ENCODE measurements at places on chromosomes 5 and 9. TPM values are rescaled to one million over a fixed set of nuclear protein-coding genes. Genes with fewer than 3 reads are reported as not detected.

GRCh38 chr5:154038261-154038706, 426 bp downstream of the FAM114A2 start:
- peak; percentile 69 for DNase-seq

GRCh38 chr9:69081261-69081660, 45.7 kb downstream of the FXN start:
- DNase-seq, result no peak

DNA sequence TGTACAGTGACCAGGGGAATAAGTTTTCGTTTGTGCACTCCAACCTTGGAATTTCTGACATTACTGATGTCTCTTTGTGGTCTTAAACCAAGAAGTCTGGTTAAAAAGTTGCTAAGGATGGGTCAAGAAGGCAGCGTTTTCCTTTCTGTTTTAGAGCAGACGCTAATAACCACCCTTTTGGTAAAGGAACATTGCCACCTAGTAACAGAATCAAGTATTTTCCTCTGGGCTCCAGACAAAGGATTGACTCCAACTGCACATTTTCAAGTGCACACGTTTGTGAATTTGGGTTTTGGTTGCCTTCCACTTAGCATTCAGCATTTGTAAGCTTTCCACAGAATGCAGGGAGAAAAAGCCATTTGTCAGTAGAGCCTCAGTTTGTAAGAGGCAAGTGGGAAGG, 22.2 kb upstream of the CEP78 start:
- peak; percentile 37 for DNase-seq

- no peak for DNase-seq
Measured at GRCh38 chr5:143533978-143534760, 130.7 kb upstream of the NR3C1 start.

DNA sequence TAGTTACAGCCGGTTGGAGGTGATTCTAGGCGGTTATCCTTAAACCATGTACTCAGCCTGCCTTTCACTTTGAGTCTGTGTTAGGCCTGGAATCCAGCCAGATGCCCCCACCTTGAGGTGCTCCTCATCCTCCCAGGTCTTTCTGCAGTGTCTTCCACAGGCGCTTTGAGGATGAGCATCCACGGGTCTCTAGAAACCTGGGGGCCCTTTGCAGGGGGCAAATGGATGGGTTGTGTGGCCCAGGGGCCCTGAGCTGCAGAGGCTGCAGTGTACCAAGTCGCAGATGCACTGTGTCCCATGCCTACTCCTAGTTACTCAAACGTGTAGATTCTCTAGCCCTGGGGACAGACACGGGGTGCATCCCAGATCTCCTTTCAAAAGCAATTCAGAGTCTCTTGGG, 242.1 kb upstream of the IRX1 start:
- DNase-seq, result no peak

- DNase-seq, result no peak
Measured at GRCh38 chr5:171432583-171433351, 13.3 kb downstream of the FGF18 start.

DNA sequence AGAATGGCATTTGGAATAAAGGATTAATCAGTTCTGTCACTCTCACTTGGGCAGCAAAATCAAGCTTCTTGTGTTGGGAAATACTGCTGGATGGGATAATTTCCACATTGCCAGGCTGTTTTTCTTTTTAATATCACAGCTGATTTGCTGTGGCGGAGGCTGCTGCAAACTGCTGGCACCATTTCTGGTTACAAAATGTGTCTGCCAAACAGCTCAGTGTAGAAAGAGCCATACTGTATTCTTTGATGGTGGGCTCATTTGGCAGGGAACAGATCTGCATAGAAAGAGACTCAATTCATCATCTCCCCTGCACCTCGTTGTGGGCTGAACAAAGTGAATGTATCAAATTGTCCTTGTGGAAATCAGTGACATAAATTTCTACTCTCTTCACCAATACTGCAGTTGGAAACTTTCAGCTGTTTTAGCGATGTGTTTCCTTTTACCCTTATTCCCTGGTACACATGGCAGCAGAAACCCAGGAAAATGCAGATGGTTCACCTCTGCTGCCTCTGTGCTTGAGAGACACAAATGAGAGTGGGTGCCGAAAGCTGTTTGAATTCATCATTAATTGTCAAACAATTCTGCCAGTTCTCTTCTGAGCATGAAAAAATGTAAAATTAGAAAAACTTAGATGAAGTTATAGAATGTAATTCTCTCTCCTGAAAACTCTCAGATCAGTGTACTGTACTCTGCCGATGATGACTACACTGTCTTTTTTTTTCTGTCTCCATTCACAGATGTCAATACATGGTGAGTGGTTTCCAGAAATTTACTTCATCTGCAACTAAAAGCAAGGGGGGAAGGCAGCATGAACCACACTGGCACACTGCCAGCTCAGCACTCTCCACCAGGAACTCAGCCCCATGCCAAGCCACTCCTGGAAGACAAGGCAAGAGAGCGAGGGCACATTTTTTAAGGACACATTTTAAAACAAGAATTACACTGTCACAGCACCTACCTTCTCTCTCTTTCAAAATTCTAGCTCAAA, 75.0 kb downstream of the HMHB1 start:
- DNase-seq, result peak; percentile 81

- DNase-seq, result peak; percentile 42
Measured at GRCh38 chr5:60387051-60387440, 312.9 kb downstream of the DEPDC1B start.

DNA sequence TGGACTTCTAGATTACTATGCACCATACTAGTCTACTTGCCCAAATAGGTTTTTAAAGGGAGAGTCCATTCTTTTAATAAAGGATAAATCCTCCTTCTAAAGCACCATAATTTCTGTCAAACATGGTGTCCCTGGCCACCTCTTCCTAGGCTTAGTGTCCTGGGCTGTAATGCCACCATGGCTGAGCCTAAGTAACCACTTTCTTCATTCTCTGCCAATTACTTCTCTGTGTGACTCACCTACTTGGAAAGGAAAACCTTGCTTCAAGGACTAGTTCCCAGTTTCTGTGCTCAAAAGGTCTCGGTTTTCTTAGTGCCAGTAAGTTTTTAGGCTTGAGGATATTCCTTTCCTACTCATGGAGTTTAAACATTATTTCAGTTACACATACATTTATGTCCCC, 273.4 kb downstream of the DENND1A start:
- no peak for DNase-seq

- no peak for DNase-seq
Measured at GRCh38 chr9:113632776-113633590, 169.5 kb downstream of the RGS3 start.

GRCh38 chr9:99411068-99411467, 189.0 kb downstream of the SEC61B start:
- no peak for DNase-seq

GRCh38 chr5:16773991-16774390, 157.2 kb upstream of the RETREG1 start:
- DNase-seq, result no peak

- DNase-seq, result no peak
Measured at GRCh38 chr9:108910914-108911313, 23.0 kb downstream of the ELP1 start.

- DNase-seq, result no peak
Measured at GRCh38 chr5:81017320-81017719, 57.2 kb downstream of the RASGRF2 start.

DNA sequence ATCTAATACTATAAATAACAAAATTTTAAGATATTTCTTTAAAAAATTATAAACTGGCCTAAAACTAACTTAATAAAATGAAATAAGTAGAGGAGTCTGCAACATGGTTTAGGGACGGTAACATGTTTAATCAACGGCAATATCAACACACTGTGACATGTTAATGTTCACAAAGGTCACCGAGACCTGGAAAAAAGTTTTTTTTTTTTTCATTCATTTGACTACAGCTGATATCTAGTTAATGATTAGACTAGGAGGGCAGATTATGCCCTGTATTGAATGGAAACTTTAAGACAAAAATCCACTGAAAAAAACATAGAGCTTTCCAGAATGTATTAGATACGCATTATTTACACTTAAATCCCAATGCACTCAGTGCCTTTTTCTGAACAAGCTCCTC, 67.0 kb upstream of the CDK5RAP2 start:
- no peak for DNase-seq

- no peak for DNase-seq
Measured at GRCh38 chr5:8953911-8954438, 591.9 kb downstream of the SEMA5A start.

DNA sequence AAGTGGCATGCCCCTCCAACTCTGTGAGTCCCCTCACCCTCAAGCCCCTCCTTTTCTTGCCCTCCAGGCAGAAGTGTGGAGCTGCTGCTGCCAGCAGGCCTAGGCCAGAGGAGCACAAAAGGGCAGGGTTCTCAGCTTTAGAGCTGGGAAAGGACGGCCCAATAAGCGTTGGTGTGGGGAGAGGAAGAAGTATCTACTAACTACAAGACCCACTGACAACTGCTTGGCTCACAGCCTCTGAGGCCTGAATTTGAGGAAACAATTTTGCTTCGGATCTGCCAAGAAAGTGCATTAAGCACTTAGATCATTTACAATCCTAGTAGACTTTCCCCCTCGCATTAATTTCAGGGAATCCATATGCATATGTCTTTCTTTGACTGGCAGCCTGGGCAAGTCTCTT, 179.4 kb downstream of the SNX18 start:
- DNase-seq, result peak; percentile 87

- no peak for DNase-seq
Measured at GRCh38 chr5:169100735-169101075, 200.2 kb downstream of the SLIT3 start.

- peak; percentile 12 for DNase-seq
Measured at GRCh38 chr9:97786341-97786740, 66.7 kb upstream of the FOXE1 start.

DNA sequence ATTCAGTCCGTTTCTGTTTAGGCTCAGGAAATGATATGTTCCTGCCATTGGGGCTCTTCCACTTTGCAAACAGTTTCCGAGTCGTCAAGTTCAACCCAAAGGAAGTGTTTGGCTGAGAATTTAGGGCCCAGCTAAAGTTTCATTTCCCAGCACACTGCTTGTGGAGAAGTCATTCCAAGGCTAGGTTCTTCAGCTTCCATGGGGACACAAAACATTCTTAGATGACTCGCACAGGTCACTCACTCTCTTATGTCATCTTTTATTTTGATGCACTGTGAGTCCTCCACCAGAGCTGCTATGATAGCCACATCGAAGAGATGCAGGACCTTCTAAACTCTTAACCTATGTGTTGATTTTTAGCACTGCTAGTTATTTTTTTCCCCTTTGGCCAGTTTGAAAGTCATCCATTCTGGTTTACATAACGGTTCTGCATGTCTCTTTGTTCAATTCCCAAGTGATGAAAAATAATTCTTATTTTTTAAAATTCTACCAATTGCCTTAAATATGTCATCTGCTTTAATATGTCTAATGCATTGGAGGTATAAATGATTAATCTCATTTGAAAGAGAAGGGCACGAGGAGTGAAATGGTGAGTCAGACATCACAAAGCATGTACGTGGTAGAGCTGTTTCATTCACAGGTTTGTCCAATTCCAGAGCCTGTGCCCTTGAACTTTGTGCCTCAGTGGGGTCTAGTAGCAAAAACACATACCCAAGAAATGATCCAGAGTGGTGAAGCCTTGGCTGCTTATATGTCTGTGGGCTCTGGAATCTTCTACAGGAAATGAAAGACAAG, 84.3 kb downstream of the ZNF462 start:
- DNase-seq, result no peak

- DNase-seq, result no peak
Measured at GRCh38 chr5:141771031-141771430, 89.0 kb upstream of the ARAP3 start.

- no peak for DNase-seq
Measured at GRCh38 chr5:148343046-148343407, 7.7 kb downstream of the SPINK9 start.

GRCh38 chr9:37035648-37036370, 1.7 kb upstream of the PAX5 start:
- peak; percentile 49 for DNase-seq

- DNase-seq, result no peak
Measured at GRCh38 chr9:111481885-111482636, 2.1 kb downstream of the ECPAS start.

- no peak for DNase-seq
Measured at GRCh38 chr5:33841891-33842290, 49.9 kb downstream of the ADAMTS12 start.

- DNase-seq, result no peak
Measured at GRCh38 chr9:127285965-127286364, 21.4 kb downstream of the GARNL3 start.

DNA sequence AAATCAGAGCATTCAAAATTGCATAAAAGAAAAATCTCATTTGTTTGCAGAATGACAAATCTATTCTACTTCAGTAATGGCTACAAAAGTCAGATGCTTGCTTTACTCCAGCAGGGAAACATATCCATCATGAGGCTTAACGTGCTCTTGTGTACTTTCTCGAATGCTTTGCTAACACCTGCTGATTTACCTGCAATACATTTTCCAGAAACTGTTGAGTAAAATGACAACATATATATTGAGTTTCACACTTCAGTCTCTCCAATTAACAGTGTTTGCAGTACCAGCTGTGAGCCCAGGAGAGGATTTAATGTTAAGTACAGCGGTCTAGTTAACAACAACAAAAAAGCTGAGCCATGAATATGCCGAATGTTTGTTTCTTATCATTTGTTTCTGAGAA, 391.5 kb upstream of the SMC2 start:
- no peak for DNase-seq

GRCh38 chr5:149141224-149141956, at the start of gene ABLIM3:
TSS of gene ABLIM3 (plus strand) at chr5:149141493. CDS start at chr5:149142096, 603 bp downstream.
- DNase-seq, result peak; percentile 79

DNA sequence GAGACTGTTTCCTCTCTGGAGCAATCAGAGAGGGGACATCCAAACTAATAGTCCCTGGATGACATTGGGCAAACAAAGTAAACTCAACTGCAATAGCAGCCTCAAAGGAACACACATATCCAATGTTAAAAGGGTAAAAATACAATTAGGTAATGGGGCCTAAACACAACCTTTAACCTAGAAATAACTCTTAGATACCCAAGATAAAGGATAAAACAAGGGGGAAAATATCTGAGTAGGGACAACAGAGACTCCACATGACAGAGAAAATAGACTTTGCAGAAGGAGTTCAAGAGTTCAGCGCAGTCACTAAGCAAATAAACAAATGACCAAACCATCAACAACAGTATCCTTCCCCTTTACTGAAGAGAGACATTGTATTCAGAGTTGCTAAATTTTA, 149.3 kb downstream of the FBXO4 start:
- no peak for DNase-seq

- no peak for DNase-seq
Measured at GRCh38 chr5:160466116-160466515, 44.5 kb downstream of the PTTG1 start.

TAF1L gene
- 0.21 TPM for total RNA-seq

ANXA2R gene
- 2.7 TPM for total RNA-seq

GPR151 gene
- not detected for total RNA-seq

GABRP gene
- 7.2 TPM for total RNA-seq

CCNJL gene
- total RNA-seq, result 8.3 TPM

SLC34A3 gene
- total RNA-seq, result not detected

MOB3B gene
- total RNA-seq, result 4.2 TPM

SOX30 gene
- total RNA-seq, result 0.10 TPM

HMGCR gene
- 75.3 TPM for total RNA-seq

RELL2 gene
- total RNA-seq, result 0.82 TPM

LCN15 gene
- total RNA-seq, result not detected

OTULINL gene
- total RNA-seq, result 4.4 TPM

FGF10 gene
- 18.4 TPM for total RNA-seq
